Hindlimb muscle (tissue), 1 donor: ENCODE measurements at places on chromosomes 16 and 17.
A peak's percentile ranks its signal among the peaks of the same experiment; 100 is the strongest.

DNA sequence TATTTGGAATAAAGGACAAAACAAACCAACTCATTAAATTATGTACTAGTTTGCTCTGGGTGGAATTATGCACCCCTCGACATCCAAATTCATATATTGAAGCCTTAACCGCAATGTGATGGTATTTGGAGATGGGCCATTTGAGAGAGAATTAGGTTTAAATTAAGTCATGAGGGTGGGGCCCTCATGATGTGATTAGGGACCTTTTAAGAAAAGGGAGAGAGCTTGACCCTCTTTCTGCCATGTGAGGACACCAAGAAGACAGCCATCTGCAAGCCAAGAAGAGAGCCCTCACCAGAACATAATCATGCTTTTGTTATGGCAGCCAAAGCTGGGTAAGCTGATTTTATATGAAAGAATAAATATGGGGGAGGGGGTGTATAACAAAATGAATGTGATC lies 2.0 kb downstream of the C16orf87 start:
- DNase-seq = no peak

- DNase-seq = no peak
These were observed 1.9 kb downstream of the ORMDL3 start for GRCh38 chr17:39925282-39926134.

DNA sequence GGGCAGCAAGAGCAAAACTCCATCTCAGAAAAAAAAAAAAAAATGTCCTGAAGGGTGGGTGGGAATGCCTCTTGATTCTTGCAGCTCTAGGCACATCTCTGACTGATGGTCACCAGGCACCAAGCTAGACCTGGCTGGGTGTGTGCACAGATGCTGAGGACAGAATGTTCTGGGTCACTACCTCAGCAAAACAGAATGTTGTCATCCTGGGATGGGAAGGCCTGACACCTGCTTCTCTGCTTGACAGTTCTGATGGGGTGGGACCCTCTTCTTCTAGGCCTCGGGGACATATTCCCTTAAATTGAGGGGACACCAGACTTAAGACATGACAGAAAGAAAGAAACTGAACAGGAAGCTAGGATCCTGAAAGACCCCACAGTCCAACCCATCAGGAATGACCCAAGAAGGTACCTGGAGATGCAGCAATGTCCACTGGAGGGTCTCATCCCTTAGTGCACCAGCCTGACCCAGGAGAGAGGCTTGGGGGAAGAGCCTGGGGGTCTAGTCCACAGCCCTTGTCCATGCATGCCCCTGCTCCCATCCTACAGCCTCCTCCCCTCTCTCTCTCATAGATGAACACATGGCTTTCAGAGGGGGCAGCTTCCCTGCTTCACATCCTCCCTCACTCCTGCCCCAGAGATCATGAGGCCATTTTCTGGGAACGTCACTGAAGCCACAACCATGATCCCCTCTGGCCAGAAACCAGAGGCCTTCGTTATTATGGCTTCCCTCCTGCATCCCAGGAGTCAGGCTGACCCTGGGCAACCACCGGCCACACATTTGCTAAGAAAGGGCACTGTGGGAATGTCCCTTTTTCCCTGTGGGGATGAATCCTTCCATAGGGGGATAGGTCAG lies 3.8 kb upstream of the STAT5B start:
- DNase-seq = no peak

- no peak for DNase-seq
These were observed 191.4 kb upstream of the TNRC6C start for GRCh38 chr17:77767148-77767547.

GRCh38 chr16:30186782-30187555 lies 3.6 kb downstream of the CORO1A start:
- DNase-seq = no peak

- peak; percentile 27 for DNase-seq
These were observed 658 bp downstream of the CACNG4 start for GRCh38 chr17:66964930-66965800.

- DNase-seq = no peak
These were observed 996 bp downstream of the TNFSF13 start for GRCh38 chr17:7559320-7560171.

- DNase-seq = no peak
These were observed 14.3 kb upstream of the NUBP1 start for GRCh38 chr16:10729104-10730048.

- no peak for DNase-seq
These were observed 30.7 kb upstream of the ARHGAP17 start for GRCh38 chr16:25045696-25046381.

DNA sequence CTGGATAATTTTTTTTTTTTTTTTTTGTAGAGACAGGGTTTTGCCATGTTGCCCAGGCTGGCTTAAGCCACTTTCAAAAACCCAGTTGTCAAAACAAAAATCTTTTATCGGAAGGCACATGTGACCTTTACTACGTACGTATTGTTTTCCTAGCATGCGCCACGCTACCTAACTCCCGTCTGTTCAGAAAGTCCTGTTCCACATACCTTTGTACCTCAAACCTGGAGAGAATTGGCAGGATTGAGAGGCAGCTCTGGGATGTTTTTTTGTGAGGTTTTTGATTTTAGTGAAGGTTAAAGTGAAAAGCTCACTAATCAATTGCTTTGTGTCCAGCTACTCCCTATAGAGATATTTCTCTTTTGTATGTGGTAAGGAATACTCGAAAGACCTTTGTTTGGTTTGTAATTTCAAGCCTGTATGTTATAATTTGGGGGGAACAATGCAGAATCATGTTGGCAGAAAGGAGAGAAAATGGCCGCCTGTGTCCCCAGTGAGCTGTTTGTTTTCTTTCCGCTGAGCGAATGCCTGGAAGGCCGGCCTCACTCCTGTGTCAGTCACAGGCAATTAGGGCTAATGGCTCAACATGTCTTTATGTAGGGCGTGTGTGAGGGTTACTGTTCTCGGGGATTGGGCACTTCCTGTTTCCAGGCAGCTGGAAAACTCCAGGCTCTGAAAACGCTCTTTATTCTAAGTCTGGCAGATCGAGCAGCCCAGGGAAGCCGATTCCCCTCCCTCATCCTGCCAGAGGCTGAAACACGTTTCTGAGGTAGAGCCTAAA lies 60.8 kb upstream of the CLEC18A start:
- peak; percentile 82 for DNase-seq

- DNase-seq = no peak
These were observed 41.7 kb downstream of the ESRP2 start for GRCh38 chr16:68194251-68194650.

- DNase-seq = peak; percentile 78
These were observed 985 bp upstream of the SLFN12 start for GRCh38 chr17:35433075-35433894.

DNA sequence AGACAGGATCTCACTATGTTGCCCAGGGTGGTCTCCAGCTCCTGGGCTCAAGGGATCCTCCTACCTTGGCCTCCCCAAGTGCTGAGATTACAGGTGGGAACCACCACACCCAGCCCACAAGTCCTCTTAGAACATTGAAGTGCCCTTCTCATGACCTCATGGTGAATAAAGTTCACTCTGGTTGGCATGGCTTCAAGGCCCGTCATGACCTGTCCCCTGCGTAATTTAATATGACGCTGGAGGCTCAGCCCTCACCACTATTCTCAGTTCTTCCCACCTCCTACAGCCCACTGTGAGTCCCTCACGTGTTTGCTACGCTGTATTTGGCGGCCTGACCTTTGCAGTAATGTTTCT lies 1.9 kb downstream of the ENDOV start:
- no peak for DNase-seq

GRCh38 chr16:630249-630814 lies 453 bp upstream of the WFIKKN1 start:
- DNase-seq = no peak

GRCh38 chr17:71232801-71233559 lies 887.8 kb upstream of the SOX9 start:
- DNase-seq = no peak

DNA sequence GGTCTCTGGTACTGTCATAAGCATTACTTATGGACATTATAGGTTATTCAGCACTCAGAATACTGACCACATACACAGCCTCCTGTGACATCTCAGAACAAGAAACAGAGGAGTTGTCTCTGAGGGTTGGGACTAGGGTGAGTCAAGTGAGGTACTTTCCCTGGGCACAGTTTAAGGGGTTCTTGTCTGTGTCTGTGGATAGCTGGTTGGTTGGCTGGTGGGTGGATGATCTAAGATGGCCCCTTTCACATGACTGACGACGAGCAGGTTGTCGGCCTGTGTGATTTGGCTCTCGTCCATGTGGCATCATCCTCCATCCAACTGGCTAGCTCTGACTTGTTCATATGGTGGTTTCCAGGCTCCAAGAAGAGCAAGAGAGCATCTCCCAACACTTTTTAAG lies 163.9 kb downstream of the PRKCB start:
- no peak for DNase-seq

GRCh38 chr17:49618028-49618611 lies 42.4 kb downstream of the NXPH3 start:
- DNase-seq = no peak

DNA sequence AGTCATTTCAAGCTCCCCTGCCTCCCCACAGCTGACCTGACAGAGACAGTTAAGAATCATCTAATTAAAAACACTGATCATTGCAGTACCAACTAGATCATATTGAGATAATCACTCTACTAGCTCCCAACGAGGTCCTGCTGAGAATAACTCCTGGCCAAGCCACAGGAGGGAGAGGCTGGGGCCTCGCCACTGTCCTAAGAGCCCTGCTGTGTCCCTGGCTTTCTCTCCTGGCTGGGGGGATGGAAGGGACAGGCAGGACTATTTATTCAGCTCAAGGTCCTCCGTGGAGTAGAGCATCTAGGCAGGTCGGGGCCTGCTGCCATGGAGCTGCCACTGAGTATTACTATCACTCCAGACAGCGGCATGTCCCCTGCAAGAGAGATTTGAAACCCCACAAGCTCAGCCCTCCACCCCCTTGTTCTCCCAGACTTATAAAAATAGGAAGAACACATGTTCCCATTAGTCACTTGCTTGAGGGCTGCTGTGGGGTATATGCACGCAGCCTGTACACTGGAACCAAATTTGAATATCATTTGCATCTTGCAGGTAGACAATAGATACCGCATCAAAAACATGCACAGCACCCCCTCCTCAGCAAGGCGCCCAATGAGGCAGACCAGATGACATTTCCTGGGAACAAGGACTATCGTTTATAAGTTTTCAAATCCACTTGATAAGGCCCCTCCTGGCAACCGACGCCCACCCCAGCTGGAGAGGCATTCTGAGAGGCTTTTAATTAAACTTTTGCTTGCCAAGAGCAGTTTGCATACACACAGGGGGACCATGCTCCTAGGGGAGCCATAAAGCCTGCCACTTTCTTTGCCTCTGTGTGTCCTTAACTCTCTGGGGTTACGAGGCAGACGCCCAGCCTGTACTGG lies 385.2 kb upstream of the ZFHX3 start:
- no peak for DNase-seq

GRCh38 chr17:48526608-48527546 lies 3.9 kb downstream of the HOXB1 start:
- no peak for DNase-seq

GRCh38 chr17:7541074-7541621 lies 7.7 kb upstream of the TNFSF12 start:
- DNase-seq = no peak

- no peak for DNase-seq
These were observed 50.6 kb downstream of the CREBBP start for GRCh38 chr16:3829631-3830536.

- DNase-seq = no peak
These were observed 6.0 kb downstream of the COG1 start for GRCh38 chr17:73198930-73199260.

- no peak for DNase-seq
These were observed 14.4 kb downstream of the GJD3 start for GRCh38 chr17:40349895-40350688.

GRCh38 chr17:57511475-57512123 lies 233.5 kb downstream of the CCDC182 start:
- DNase-seq = no peak

- no peak for DNase-seq
These were observed 20.9 kb downstream of the HS3ST3A1 start for GRCh38 chr17:13580790-13581189.

- no peak for DNase-seq
These were observed 1.4 kb downstream of the SHISA6 start for GRCh38 chr17:11242411-11242810.

GRCh38 chr17:61294777-61295176 lies 104.9 kb upstream of the TBX2 start:
- DNase-seq = no peak

GRCh38 chr16:86220561-86220960 lies 289.8 kb upstream of the FOXF1 start:
- DNase-seq = no peak

- no peak for DNase-seq
These were observed 15.2 kb upstream of the TMEM114 start for GRCh38 chr16:8605554-8605953.

- DNase-seq = no peak
These were observed 54.1 kb downstream of the VAC14 start for GRCh38 chr16:70746708-70747424.

- no peak for DNase-seq
These were observed 3.1 kb upstream of the KRT36 start for GRCh38 chr17:41492771-41493170.

DNA sequence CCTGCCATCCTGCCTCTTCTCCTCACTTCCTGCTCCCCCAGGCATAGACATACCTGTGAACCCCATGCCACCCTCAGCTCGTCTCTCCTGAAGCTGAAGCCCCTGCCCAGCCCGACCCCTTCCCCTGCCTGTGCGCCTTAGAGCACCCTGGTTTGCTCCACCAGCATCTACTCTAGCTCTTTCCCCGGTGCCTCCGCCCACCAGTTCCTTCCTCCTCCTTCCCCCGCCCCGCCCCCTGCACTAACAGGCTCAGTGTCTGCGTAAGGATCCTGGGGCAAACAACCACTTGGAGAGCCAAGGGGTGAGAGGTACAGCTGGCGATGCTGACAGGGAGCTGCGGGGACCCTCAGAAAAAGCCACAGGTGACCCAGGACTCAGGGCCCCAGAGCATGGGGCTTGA lies 1.9 kb downstream of the GPR142 start:
- no peak for DNase-seq

- no peak for DNase-seq
These were observed 10.2 kb upstream of the EIF1 start for GRCh38 chr17:41678411-41678906.
